ENCODE measurements at places on chromosomes 7 and 10. TPM values are rescaled to one million over a fixed set of nuclear protein-coding genes. Genes with fewer than 3 reads are reported as not detected.
A peak's percentile ranks its signal among the peaks of the same experiment; 100 is the strongest.

GRCh38 chr10:47404446-47404845 lies 20.4 kb upstream of the ZNF488 start:
- DNase-seq: no peak

- no peak for DNase-seq
These were observed 271.4 kb downstream of the GALNT17 start for GRCh38 chr7:71403202-71403946.

- no peak for DNase-seq
These were observed 20.9 kb downstream of the AKR1D1 start for GRCh38 chr7:138097064-138097741.

The CPEB3 gene
- polyA plus RNA-seq: 2.5 TPM

DNA sequence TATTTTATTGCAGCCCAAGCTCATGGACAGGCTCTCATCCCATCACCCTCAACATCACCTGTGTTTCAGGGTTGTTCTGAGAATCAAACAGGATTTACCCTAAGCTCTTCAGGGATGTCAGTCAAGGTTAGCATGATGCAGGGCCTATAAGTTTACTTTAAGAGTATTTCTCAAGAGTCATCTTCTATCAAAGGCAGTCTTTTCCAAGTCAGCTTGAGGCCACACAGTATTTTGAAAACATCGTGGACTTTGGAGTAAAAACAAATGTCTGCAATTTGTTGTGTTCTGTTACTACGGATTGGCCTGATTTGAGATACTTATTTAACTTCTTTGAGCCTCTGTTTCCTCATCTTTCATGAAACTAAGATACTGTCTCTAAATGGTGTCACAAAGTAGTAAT lies 42.0 kb upstream of the NRP1 start:
- DNase-seq: no peak

GRCh38 chr7:150820578-150821198 lies 20.1 kb downstream of the TMEM176A start:
- DNase-seq: no peak

The SPAM1 gene
- not detected for polyA plus RNA-seq

DNA sequence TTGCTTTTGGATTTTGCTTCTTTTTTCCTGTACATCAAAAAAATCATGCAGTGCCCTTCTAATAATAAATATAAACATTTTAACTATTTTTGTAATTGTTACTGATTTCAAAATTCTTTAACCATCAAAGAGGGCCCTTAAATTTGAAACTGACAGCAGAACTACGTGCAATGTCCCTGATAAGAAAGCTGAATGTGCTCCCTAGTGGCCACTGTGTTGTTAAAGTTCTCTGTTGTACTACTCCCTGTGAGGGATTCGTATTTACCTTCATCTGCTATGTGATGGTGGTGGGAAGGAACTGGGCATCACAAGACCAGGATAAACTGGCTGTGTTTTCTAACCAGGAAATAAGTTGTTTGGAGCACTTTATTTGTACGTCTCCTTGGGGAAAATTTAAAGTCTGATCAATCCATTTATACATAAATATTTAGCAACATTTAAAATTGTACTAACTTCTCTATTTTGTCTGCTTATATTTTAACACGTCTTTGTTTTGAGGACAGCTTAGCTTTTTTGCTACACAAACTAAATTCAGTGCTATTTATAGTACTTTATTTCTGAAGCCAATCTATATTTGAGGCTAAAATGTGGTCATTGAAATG lies 322.4 kb downstream of the HGF start:
- DNase-seq: peak; percentile 9

GRCh38 chr10:126286256-126286780 lies 102.0 kb downstream of the ADAM12 start:
- no peak for DNase-seq

- DNase-seq: no peak
These were observed 122.6 kb upstream of the ASAH2 start for GRCh38 chr10:50373821-50374501.

DNA sequence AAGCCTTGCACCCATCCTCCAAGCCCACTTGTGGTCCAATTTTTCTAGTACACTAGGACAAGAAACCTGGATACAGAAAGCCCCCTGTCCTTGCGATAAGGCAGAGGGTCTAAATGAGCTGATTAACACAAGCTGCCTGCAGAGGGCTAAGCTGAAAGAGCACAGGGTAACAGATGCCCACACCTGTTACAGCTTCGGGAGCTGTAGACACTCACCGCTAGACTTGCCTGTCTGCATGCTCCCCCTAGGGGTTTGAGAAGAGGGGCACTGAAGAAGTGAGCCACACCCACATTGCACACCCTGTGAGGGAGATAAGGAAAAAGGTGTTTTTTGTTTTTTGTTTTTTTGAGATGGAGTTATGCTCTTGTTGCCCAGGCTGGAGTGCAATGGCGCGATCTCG lies 386.5 kb upstream of the AUTS2 start:
- DNase-seq: no peak

The ANKRD61 gene
- polyA plus RNA-seq: 1.0 TPM

- no peak for DNase-seq
These were observed at the start of gene CCDC3 for GRCh38 chr10:13001041-13001886. Gene CCDC3 (minus strand): TSS chr10:13001713. CDS start chr10:13001570, 143 bp downstream.

GRCh38 chr10:47087667-47088066 lies 176.4 kb downstream of the PTPN20 start:
- DNase-seq: no peak

GRCh38 chr7:94182066-94182465 lies 177.9 kb upstream of the BET1 start:
- DNase-seq: no peak

The OR2A1 gene
- 0.81 TPM for polyA plus RNA-seq

DNA sequence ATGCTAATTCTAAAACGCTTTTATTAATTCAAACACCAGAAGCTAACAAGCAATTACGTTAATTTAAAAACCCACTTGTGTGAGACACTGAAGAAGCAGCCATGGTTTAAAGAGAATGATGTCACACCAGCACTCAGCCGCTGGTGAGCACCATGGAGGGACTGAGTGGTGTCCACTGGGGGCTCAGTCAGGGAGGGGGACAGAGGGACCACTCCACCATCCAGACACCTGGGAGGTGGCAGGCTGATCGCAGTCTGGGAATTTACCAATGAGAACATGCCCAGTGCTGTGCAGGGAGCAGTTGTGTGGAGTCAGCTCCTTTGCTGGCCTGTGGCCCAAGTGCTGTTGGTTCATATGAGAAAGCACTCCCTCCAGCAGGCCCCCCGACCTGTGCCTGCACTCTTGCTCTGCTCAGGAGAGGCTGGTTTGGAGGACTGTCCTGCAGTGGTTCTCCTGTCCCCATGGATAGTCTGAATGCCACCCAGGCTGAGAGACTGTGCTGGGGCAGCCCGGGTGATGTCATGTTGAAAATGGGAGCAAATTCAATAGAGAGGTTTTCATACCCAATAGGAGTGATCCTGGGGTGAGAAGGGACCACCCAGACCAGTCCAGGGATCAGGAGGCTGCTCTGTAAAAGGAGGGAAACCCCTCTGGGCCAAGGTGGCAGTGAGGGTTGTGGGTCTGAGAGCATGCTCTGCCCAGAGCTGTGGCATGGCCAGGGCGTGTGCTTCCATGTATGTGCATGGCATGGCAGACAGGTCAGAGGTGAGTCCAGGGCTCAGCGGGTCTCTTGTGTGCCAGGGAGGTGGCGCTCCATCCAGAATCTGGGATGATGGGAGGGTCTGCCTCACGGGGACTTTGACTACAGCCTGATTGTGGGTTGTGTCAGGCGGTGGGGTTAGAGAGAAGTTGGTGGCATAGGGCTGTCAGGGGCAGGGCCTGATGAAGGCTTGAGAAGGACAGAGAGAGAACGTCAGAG lies 12.7 kb downstream of the ADCY1 start:
- DNase-seq: no peak

The ADARB2 gene
- 1.5 TPM for polyA plus RNA-seq

The ZPBP gene
- 0.14 TPM for polyA plus RNA-seq
